Urothelium cell line (cell line): ENCODE measurements at places on chromosomes 1 and 21.

GRCh38 chr1:101739146-101739545, 257.6 kb downstream of the OLFM3 start:
- DNase-seq = no peak

- DNase-seq = peak; percentile 83
These were observed 71.0 kb upstream of the CSF3R start for GRCh38 chr1:36553591-36554322.

- DNase-seq = no peak
These were observed 51.8 kb downstream of the VWA5B1 start for GRCh38 chr1:20342294-20343148.

- DNase-seq = no peak
These were observed 645 bp upstream of the TLR5 start for GRCh38 chr1:223143537-223144248.

DNA sequence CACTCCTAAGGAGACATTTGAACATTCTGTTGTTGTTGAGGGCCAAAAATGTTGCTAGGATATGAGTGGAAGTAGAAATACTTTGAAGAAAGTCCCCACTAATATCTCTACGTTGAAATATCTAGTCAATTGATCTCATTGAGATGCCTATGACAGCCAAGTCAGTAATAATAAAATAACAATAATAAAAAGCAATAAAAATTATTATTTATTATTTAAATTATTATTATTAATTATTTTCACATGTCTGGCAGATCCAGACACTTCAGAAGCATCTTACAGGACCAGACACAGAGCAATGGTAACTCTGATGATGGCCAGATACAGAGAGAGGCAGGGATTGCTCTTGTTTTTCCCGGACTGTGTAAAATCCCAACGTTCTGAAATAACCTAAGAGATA, 143.5 kb upstream of the PALMD start:
- DNase-seq = no peak

DNA sequence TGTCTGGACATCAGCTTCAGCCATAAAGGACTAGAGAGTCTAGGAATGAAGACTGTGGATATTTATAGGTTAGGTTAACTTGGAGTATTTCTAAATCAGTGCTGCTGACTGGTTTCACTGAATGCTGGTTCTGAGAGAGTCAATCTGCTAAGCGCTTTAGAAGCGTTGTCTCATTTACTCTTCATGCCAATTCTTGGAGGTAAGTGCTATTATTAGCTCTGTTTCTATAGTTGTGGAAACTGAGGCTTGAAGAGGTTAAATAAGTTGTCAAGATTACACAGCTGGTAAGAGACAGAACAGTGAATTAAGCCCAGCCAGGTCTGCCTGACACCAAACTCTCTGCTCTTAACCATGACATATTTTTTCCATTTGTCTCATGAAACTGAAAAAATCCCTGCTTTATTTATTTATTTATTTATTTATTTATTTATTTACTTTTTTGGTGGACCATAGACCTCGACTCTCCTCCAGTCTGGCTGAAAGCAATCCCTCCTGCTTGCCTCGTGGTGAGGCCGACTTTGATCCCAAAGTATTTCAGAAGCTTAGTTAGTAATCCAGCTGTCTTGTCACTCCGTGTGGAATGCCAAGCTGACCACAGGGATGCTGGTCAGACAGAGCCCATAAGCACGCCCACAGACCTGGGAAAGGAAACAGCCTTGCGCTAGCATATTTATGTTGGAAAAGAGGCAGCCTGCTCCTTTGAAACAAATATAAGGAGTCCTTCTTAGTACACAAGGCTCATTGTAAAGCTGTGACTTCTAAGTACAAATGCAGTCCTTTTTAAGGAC, 16.9 kb downstream of the NTMT2 start:
- peak; percentile 70 for DNase-seq

DNA sequence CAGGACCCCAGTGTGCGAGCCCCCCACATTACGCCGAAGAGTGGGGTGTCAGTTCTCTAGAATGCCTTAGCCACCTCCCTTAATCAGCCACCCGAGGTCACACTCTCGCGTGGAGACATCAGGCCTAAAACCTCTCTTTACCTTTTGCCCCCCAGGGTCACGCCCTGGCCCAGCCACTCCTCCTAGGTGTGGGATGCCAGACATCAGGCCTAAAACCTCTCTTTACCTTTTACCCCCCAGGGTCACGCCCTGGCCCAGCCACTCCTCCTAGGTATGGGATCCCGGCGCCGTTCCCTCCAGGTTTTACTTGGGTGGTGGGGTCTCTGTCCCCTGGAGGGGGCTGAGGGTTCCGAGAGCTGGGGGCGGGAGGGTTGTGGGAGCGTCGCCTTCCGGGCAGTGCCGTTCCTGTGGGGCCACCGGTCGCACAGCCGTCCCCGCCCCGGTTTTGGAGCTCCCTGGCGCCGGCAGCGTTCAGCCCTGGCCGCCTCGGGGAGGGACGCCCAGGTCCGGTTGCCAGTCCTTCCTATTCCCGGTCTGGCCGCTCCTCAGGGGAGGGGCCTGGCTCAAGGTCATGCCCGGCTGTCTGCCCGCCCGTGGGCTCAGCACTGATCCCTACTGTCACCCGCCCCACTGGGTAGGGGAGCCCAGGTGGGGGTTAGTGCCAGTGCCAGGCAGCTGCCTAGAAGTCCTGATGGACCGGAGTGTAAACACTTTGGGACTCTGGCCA, 882 bp downstream of the VPS13D start:
- peak; percentile 40 for DNase-seq

DNA sequence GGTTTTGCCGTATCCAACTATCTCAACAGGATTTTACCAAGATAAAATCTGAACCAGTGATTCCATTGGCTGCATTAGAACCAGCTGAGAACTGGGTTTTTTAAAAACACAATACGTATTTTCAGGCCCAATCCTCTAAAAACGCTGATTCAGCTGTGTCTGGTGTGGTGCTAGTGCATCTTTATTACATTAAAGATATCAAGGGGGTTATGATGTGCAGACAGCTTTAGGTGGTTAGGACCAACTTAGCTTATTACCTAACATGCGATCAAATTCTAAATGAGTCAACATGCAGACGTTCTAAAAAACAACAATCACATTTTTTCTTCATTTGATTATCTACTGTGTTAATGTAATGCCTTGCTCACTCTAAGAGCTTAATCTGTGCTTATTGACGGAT, 32.0 kb upstream of the EXO1 start:
- DNase-seq = no peak

- DNase-seq = no peak
These were observed 318.1 kb downstream of the USP25 start for GRCh38 chr21:16047904-16048303.

DNA sequence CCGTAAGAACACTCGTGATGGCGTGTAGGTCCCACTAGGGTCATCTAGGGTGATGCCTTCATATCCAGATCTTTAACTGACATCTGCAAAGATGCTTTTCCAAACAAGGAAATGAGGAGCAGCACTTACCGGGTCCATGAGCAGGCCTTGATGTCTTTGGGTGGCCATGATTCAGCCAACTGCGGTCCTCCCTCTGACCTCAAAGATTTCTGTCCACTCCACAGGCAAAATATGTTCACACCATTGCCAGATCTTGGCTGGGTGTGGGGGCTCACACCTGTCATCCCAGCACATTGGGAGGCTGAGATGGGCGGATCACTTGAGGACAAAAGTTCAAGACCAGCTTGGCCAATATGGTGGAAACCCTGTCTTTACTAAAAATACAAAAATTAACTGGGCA, 18.2 kb downstream of the TRPM2 start:
- DNase-seq = no peak

DNA sequence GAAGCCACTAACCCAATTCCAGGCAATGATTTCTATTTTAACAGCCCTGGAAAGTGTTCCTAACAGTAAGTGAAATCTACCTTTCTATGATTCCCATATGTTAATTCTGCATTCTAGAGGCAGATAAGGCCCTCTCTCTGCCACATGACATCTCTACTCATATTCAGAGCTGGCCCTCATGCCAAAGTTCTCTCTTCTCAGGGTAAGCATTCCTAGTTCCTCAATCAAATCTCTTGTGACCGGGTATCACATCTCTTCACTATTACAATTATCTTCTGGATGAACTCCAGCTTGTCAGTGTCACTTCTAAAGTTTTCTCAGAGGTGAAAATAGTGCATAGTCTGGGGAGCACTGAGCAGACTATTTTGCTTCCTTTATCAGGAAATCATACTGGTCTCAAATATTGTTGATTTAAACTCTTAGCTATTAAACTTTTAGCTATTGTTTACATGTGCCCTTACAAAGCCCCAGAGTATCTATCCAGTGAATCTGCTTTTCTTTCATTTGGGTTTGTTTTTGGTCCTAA, 66.4 kb upstream of the TNFSF18 start:
- DNase-seq = no peak

DNA sequence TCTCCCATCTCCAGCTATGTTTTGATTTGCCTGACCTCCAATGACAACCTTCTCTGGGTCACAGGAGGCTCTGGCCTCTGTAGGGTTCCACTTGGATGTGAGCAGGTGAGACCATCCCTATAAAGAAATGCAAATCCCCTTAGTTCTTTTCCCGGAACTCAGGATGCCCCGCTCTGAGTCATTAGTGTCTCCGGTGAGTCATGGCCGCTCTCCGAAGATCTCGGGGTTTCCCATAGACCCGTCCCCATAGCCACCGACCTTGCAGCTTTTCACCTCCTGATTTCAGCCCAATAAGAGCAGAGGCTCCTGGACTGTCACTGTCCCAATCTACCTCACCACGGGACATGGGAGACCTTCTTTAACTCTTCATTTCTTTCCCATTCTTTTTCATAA, 98.2 kb downstream of the PGBD5 start:
- peak; percentile 71 for DNase-seq

DNA sequence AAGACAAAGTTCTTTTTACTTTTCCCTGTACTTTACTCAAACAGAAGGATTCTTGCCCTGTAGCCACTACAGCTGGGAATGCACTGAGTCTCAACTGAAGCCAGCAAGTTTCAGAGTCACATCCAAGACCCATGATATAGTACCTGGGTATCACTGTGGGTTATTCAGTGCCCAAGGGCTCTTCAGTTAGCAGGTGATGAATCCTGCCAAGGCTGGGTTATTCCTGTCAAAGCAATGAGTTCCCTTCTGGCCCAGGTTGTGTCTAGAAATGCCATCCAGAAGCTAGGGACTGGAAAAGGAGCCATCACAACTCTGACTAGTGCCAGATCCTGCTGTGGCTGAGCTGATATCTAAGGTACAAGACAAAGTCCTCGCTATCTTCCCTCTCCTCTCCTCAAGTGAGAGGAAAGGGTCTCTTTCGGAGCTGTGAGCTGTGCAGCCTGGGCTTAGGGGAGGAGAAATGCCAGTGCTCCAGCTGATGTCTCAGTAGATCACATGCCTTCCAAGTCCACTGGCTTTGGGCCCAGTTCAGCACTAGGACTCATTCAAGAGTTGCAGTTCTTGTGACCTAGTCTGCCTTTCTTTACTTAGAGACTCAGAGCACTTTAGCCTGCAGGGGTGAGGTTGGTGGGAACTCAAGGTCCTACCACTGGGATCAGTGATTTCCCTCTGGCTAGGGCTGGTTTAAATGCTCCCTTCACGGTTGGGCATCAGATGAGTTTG, 369.4 kb downstream of the TBX15 start:
- DNase-seq = no peak

DNA sequence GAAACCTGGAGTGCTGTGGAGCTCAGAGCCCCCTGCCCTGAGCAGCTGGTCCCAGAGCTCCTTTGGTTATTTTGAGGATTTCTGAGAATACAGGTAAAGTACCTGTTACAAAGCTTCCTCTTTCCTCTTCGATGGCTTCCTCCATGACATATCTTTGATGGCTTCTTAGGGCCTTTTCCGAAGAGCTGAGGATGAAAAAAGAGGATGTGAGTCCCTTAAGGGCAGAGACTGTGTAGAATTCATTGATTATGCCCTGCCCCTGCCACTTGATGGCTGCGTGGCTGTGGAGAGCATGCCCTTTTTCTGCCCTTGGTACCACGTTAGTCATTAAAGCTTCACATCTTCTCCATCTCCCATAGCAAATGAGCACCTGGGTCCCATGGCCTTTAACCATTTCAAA, 14.2 kb downstream of the TEX35 start:
- no peak for DNase-seq

DNA sequence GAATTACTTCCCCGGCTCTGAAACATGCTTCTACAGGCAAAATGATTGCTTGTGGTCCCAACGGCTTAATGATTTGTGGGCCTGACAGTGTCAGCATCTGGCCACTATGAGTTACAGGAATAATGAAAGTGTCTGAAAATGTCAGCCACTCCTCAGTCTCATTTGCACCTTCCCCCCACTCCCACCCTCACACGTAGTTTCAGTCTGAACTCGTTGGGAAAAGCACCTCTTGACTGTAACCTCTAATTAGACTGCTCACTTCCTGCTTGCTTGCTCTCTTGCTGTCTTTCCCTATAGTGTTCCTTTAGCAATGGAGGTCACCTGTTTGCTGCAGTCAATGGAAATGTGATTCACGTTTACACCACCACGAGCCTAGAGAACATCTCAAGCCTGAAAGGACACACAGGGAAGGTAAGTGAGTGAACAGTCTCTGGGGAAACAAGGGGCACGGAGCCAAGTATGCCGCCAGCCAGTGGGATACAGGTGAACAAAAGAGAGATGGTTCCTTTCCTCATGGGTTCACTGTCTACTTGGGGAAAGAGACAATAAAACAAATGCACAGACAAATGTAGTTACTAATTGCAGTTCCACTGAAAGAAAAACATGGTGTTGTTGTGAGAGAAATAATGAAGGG, 27.1 kb downstream of the CFAP57 start:
- no peak for DNase-seq

DNA sequence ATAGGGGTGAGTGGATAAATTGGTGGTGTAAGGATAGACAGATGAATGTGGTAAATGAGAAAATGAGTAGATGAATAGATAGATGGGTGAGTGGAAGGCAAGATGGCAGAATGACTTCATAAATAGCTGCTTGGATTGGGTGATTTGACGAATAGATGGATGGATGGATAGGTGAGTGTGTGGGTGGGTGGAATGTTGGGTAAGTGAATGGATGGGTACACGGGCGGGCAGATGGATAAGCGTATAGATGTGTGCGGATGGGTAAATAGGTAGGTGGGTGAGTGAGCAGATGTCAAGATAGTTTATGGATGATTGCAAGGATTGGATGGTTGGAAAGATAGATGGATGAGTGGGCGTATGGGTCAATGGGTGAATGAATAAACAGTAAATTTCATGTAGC, 59.3 kb downstream of the EPHB2 start:
- DNase-seq = no peak

- DNase-seq = no peak
These were observed 130.0 kb upstream of the BACE2 start for GRCh38 chr21:41037936-41038335.

DNA sequence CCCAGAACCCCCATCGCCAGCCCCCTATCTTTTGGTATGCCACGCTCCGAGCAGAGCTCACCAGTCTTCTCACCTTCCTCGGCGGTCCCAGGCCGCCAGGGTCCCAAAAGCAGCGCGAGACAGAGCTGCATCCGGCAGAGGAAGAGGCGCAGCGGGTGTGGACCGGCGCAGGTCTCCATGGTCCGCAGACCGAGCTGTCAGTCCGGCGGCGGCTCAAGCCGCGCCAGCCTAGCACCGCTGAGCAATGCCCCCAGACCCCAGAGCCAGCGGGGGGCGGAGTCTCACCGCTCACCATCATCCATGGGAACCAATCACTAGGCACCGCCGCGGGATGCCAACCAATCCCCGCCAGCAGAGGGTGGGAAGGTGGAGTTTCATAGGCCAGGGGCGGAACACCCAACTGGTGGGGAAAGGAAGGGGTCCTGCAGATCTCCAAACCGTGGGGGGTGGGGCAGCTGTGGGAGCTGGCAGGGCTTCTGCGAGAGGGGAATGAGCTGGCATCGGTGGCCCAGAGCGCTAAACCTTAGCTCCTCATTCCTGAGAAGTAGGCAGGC, at the start of gene EPHA10:
TSS of gene EPHA10 (minus strand) at position 233 of the 554 bp plus-strand sequence. CDS start at position 179, 54 bp downstream.
- no peak for DNase-seq

- DNase-seq = no peak
These were observed 135.7 kb upstream of the KRTAP19-8 start for GRCh38 chr21:31173881-31174555.
